ENCODE measurements at places on chromosomes 1 and 21. TPM values are rescaled to one million over a fixed set of nuclear protein-coding genes. Genes with fewer than 3 reads are reported as not detected.

COL9A2 gene
- total RNA-seq = 0.45 TPM

ALPL gene
- 29.3 TPM for total RNA-seq

OR2M3 gene
- total RNA-seq = not detected

BARHL2 gene
- total RNA-seq = not detected

DNA sequence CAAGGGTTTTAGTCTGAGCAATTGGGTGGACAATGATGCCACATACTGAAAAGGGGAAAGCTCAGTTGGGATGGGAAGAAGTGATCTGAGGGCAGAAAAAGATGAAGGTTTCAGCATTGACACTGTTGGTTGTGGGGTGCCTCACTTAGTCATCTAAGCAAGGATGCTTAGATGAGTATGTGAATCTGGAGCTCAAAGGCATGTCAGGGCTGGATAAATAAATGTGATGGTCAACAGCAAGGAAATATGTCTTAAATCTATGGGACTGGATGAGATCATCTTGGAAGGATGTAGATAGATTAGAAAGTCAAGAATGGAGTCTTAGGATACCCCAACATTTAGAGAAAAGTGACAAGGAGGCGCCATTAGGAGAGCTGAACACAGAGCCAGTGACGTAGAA is 114.6 kb downstream of the ZBTB18 start:
- no peak for DNase-seq

DNA sequence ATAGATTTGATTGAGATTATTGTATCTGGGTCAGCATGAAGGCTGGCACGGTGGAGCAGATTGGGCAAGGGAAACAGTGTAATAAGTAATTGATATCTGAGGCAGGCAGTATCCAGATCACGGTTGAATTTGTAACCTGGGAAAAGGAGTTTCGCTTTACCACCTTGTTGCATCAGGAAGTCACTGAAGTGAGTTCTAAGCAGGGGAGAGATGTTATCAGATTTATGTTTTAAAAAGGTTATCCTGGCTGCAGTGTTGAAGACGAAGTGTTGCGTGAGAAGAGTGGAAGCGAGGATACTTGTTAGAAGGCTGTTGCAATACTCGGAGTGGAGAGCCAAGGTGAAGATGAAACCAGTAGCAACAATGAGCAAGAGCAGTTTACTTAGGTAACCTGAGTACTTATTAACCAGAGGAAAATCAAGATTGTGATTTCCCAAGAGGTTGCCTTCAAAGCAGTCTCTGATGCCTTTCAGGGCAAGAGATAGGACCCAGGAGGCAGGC is 77.8 kb downstream of the LHX9 start:
- DNase-seq = peak; percentile 76

DNA sequence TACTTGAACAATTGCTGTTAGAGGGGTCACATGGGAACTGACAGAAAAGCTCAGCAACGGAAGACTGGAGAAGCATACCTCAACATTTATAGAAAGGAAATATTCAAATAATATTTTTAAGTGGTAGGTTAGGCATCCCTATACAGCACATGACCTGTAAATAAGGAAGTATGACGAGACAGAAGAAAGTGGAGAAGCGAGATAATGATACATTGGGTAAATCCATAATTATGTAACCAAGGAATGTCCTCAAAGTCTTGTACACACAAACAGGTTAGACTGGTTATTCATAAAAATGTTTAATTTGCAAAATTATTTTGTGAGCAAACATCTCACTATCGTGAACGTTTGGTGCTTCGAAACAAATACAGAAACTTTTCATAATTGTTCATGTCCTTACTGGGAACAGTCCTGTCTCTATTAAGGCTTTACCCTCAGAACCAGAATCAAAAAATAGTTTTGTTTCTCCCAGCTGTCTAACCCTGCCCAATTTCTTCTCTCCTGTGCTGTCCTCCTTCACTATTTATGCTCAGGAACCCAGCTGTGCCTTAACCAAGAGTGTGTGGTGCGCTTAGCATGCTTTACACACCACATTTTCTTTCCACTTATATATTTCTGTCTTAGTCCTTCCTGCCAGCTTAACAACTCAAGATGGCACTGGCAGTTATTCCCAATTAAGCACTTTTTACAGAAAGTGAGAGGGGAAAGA is 10.2 kb downstream of the KMO start:
- no peak for DNase-seq

GRCh38 chr1:218669431-218669830 is 324.3 kb downstream of the TGFB2 start:
- DNase-seq = no peak

GRCh38 chr1:151615711-151616504 is 4.1 kb downstream of the SNX27 start:
- DNase-seq = no peak

GRCh38 chr1:39505289-39505688 is 13.9 kb downstream of the BMP8A start:
- DNase-seq = no peak

DNA sequence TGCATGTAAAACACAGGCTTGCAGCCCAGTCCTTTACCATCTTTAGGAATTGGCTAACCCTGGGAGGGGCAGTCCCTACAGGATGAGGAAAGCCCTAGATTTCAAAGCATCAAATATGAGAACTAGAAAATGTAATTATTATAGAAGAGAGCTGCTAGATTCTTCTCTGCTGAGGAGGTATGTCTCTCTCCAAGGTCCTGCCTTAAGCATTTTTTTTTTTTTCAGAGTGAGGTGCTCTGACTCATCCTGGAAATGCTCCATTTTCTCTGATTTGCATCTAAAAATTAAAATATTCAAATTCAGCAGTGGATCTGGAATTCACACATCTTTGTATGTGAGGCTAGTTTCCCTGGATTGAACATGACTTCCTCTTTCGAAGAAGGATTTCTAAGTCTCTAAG is 149.8 kb downstream of the ZNF648 start:
- DNase-seq = no peak

DNA sequence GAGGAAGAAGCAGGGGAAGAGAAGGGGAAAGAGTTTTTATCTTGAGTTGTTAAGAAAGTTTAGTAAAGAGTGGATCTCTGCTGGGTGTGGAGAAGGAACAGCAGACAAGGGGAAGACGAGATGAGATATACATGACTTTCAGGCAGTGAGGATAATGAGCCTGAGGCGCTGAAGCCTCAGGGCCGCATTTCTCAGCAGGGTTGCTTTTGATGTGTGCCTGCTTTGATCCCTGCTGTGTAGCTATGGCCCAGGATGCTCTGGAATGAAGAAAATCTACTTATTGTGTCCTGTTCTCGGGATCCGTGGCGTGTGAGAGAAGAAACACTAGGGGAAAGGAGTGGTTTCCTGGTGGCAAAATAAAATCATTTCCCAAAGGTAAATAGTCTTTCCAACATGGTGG is 15.1 kb upstream of the RPE65 start:
- no peak for DNase-seq

DNA sequence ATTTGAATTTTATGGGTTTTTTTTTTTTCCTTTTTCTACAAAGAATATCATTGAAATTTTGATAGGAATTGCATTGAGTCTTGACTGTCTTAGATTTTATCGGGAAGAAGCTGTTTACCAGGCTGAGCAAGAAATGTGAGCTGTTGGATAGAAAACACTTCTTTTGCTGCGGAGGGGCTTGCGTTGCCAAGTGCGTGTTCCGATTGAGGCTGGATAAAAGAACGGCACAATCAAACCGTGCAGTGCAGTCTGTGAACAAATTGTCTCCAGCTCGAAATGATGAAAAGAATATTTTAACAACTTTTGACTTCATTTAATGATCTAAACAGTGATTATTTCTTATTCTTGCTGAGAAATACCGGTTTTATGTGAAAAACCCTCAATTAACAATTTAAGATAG is 149.4 kb downstream of the RYR2 start:
- DNase-seq = no peak
